ENCODE measurements at places on chromosomes 3 and 15. TPM values are rescaled to one million over a fixed set of nuclear protein-coding genes. Genes with fewer than 3 reads are reported as not detected.

DNA sequence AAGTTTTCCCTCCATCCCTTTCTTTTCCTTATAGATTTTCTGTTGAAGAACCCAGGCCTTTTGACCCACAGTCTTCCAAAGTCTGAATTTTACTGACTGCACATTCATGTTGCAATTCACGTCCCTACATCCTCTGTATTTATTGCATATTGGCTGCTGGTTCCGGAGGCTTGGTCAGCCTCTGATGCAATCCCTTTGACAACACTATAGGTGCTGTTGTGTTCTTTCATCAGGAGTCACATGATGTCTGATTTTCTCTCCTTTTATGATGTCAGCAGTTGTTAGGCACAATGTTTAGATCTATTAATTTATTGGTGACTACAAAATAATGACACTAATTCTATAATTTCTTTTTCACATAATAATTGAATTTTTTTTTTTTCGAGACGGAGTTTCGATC lies 8.7 kb downstream of the CYP1A1 start:
- DNase-seq: peak; percentile 52

- DNase-seq: no peak
Measured at GRCh38 chr3:159652452-159652851, 336.2 kb upstream of the IL12A start.

GRCh38 chr15:38307251-38307650 lies 54.6 kb downstream of the SPRED1 start:
- DNase-seq: no peak

DNA sequence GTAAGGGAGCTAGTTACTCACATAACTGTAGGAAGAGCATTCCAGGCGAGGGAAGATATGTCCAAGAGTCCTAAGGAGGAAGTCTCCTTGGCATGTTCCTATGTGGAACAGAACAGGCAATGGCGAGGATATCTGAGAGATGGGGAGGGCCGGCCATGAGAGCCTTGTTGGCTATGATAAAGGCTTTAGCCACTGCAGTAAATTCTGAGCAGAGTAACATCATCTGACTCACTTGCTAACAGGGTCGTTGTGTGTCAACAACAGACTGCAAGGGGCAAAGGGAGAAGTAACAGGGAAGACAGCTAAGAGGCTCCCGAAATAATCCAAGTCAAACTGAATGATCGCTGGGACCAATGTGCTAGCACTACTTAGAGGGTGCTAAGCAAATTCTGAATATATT lies 21.6 kb downstream of the SFMBT1 start:
- DNase-seq: no peak

GRCh38 chr15:58555162-58556027 lies 123.6 kb downstream of the LIPC start:
- no peak for DNase-seq

GRCh38 chr3:63349583-63350573 lies 71.8 kb downstream of the SYNPR start:
- peak; percentile 56 for DNase-seq

- no peak for DNase-seq
Measured at GRCh38 chr3:57031631-57032541, 28.6 kb upstream of the SPATA12 start.

DNA sequence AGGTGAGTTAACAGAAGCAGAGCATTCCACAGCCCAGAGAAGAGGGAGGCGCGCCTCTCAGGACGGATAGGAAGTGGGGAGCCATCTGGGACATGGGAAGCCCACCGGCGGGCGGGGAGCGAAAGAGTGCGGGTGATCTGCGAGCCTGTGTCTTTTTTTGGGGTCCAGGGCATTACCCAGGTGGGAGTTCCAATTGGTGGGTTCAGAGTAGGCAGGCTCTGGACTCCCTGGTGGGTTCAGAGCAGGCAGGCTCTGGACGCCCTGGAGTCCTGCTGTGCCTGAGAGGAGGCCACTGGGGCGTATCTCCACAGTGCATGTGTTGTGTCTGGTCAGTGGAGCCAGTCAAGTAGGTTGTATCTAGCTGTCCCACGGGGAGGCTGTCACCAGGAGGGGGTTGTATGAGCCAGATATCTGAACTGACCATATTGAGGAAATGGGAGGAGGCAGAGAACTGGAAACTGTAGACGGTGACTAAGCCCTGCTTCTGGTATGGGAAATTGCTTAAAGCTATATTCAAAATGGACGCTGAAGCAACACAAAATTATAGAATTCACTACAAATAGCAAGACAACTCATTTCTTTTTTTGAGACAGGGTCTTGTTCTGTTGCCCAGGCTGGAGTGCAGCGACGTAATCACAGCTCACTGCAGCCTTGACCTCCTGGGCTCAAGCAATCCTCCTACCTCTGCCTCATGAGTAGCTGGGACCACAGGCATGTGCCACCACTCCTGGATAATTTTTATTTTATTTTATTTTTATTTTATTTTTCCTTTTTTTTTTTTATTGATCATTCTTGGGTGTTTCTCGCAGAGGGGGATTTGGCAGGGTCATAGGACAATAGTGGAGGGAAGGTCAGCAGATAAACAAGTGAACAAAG lies 34.5 kb upstream of the CHST2 start:
- no peak for DNase-seq

DNA sequence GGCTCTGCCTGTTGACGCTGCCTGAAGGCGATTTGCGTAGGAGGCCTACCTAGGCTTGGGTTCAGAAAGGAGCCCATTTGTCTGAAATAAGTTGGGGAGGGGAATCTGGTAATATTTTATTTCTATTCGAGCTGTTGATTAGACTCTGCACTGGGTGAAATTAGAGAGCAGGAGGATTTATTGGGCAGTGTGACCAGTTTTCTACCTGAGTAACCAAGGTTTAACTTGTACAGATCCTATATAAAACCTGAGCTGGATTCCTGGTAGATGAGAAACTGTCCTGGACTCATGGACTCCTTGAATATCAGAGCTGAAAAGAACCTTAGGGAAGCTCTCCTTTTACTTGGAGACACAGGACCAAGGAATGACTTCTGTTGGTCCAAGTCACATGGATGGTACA lies 19.6 kb upstream of the GPR156 start:
- DNase-seq: no peak

- no peak for DNase-seq
Measured at GRCh38 chr3:160622263-160623045, 54.5 kb upstream of the ARL14 start.

DNA sequence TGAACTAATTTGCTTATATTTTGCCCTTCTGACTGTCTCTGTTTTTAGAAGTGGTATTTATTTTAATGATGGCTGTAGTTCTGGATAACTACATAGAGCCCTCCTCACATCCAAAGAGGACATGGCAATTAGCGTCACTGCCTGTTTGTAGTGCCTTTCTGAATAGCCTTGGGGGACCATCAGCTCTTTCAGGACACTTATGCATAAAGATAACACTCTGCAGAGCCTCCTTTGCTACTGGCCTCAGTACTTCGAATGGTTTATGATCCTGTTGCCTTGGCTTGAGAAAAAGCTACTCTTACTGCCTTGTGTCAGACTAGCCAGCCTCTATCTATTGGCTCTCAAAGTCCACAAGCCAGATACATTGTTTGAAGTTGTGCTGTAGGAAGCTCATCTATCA lies 105.4 kb upstream of the SPRED1 start:
- DNase-seq: no peak

GRCh38 chr3:131903988-131904415 lies 130.8 kb downstream of the CPNE4 start:
- DNase-seq: peak; percentile 64

Gene TRNT1
- total RNA-seq: 27.7 TPM

Gene SOX14
- not detected for total RNA-seq

Gene ZNF80
- total RNA-seq: not detected

Gene LRRC2
- total RNA-seq: 0.27 TPM
